CD4-positive, alpha-beta T cell treated with Interleukin-15 for 4 hours (primary cell): ENCODE measurements at places on chromosomes 7 and 10.

DNA sequence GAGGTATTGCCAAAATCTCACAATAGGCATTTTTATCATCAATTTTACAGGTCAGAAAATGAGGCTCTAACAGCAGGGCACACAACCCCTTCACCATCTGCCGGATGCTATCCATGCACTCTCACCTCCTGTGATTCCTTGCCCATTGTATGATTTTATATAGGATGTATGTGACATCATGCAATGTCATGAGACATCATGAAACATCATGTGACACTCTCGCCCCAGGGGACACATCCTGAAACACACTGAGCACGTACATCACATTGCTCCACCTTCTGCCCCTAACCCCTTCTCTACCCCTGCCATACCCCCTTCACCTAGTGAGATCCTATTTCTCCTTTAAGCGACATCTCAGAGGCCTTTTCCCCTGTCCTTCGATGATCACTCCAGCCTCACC is 189.4 kb downstream of the FRMD4A start:
- DNase-seq = no peak

- no peak for DNase-seq
These were observed 26.6 kb downstream of the VWC2 start for GRCh38 chr7:49800031-49800430.

- no peak for DNase-seq
These were observed 4.5 kb upstream of the DNMBP start for GRCh38 chr10:100014071-100014762.

- DNase-seq = no peak
These were observed 331.3 kb upstream of the COBL start for GRCh38 chr7:51647931-51648351.

- DNase-seq = no peak
These were observed 47.6 kb upstream of the JCAD start for GRCh38 chr10:30106987-30107386.

GRCh38 chr7:76338298-76339084 is 20.3 kb downstream of the YWHAG start:
- DNase-seq = no peak

DNA sequence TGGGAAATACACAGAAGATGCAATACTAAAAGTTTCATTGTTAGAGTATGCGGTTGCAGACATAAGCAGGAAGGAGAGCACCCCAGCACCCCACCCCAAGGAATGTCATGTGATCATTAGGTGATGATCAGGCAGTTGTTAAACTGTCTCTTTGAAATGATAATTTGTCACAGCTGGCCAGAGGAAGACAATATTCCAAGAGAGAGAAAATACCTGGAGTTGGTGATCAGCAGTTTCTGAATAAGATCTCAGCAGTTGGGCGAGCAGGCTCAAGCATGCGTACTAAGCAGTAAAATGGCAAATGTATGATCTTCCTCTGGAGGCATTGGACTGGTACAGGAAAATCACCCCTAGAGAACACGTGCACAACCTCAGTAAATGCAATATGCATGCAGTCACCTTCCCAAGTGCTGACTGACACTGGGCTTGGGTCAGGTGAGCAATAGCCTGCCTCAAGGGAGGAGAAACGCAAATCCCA is 250.1 kb upstream of the MBL2 start:
- DNase-seq = no peak

DNA sequence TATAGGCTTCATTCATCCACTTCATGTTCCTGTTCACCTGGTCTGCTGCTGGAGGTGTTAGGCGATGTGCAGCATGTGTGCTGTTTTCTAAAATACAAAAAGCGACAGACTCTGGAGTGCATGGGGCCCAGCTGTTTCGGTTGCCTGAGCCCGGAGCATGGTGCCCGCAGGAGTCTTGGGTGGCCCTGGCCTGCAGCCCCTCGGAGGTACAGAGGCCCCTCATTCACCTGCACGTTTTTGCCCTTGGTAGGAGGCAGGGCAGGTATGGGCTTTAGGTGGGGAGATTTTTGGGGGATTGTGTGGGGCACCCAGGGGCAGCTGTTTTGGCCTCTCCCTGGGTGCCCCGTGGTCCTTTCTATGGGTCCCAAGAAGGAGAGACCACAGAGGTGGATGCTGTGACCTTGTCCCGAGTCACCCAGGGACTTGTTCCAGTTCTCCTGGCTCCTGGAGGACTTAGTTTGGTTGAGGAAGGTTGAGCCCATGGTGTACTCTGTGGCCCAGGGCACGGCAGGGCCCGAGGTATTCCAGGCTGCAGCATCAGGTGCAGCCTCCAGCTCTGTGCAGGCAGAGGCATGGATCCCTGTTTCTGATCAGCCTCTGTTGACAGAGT is 130.7 kb downstream of the TRRAP start:
- no peak for DNase-seq

- DNase-seq = no peak
These were observed 14.8 kb upstream of the WNT16 start for GRCh38 chr7:121313793-121314676.

DNA sequence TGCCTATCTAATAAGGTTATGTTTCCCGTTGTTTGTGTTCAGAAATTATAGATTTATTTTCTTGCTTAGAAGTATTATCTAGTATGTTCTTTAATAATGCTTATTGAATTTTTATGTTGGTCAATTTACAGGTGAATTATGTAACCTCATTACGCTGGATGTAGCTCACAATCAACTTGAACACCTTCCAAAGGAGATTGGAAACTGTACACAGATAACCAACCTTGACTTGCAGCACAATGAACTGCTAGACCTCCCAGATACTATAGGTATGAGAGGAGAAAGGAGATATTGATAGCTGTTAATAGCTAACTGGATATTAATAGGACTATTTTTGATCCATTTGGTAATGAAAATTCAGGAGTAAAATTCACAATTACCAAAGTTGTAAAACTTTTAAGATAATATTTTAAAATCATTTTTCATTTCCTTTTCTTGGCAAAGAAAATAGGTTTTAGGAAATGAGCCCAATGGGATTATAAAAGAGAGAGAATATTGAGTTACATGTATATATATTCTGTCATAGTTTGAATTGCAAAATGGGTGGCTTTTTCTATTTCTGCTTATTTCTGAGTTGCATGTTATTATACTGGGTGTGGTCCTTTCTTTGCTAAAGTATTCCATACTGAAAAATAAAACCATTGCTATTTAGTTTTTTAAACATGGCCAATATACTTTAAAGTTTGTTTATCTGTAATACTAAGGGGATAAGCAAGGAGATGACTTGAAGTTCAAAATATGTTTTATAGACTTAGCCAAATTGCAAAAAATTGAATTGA is 66.3 kb downstream of the SHOC2 start:
- DNase-seq = no peak

GRCh38 chr7:20401861-20402746 is 71.4 kb downstream of the ITGB8 start:
- DNase-seq = no peak

- no peak for DNase-seq
These were observed 40.0 kb downstream of the SYPL1 start for GRCh38 chr7:106071999-106072714.

DNA sequence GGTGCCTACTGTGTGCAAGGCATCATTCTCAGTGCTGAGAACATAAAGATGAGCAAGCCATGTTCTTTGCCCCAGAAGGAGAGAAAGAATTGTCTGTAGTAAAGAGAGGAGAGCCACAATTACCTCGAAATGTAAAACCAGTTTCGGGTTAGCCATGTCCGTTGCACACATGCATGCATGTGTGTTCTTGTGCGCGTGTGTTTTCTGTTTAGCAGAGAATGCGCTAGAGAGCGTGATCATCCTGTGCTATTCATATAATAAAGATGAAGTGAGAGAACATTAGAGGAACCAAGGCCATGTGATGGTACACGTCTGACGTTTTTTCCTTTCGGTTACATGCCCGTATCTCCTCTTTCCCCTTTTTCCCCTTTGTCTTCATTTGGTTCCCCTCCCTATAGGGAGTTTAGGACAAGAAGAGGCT is 158.2 kb downstream of the CELF2 start:
- no peak for DNase-seq

GRCh38 chr10:87935290-87936141 is 72.1 kb downstream of the PTEN start:
- DNase-seq = no peak

GRCh38 chr10:89900554-89900953 is 199.2 kb downstream of the KIF20B start:
- DNase-seq = no peak

DNA sequence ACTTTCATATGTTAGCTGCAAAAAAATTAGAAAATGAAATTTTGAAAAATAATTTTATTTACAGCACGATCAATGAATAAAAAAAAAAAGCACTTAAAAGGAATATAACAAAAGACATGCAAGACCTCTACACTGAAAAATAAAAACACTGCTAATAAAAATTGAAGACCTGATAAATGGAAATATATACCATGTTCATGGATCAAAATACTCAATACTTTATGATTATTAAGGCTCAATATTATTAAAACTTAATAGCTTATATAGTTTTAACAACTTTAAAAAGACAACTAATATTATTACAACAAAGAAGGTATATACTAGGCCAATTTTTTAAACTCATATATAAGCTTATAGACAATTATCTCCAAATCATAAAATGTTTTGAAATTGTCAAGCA is 143.0 kb downstream of the GFRA1 start:
- no peak for DNase-seq

GRCh38 chr7:129100827-129101166 is 43.7 kb upstream of the TSPAN33 start:
- no peak for DNase-seq

GRCh38 chr7:129702761-129703338 is 91.3 kb downstream of the NRF1 start:
- no peak for DNase-seq

DNA sequence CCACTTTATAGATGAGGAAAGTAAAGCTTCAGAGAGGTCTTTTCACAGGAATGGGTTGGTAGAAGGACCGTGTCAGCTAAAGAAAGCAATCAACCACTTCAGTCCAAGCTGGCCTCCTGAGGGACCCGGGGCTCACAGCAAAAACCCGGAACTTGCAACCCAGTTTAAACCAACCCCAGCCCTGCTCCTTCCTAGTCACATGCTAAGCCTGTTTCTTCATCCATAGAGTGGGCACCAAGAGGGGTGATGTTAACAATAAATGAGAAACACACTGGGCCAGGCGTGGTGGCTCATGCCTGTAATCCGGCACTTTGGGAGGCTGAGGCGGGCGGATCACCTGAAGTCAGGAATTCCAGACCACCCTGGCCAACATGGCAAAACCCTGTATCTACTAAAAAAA is 12.1 kb upstream of the NPFFR1 start:
- no peak for DNase-seq

DNA sequence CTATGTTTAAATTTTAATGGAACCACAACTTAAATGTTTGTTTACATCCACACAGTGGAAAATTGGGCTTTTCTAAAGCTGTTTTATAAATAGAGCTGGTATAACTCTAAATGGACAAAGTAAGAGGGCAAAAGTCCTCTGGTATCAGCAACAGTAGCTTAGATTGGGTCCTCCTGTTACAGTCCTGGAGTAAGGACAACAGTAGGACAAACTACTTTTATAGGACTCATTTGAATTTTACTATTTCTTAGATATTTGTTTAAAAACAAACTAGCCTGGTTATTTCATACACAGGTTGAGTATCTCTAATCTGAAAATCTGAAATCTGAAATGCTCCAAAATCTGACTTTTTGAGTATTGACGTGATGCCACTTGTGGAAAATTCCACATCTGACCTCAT is 8.4 kb downstream of the VCL start:
- no peak for DNase-seq

- DNase-seq = peak; percentile 53
These were observed 128.5 kb downstream of the MAD1L1 start for GRCh38 chr7:2104107-2104710.

DNA sequence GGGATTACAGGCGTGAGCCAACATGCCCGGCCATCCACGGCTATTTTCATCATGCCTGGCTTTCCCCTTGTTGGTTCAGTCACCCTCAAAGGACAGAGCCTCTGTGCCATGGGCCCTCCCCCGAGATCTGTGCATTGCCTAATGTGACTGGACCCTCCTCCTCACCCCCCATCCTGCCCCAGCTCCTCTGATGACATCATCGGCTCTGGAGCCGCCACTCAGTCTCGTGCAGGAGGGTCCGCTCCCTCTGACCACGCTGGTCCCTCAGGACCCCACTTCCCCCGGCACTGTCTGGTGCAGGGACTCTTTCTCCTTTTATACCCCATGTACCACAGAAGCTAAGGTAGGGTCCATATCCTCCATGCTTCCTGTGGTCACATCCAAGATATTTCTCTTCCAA is 33.2 kb upstream of the BAIAP2L1 start:
- DNase-seq = no peak

- no peak for DNase-seq
These were observed 36.8 kb downstream of the AKR1C8 start for GRCh38 chr10:5147981-5148677.

DNA sequence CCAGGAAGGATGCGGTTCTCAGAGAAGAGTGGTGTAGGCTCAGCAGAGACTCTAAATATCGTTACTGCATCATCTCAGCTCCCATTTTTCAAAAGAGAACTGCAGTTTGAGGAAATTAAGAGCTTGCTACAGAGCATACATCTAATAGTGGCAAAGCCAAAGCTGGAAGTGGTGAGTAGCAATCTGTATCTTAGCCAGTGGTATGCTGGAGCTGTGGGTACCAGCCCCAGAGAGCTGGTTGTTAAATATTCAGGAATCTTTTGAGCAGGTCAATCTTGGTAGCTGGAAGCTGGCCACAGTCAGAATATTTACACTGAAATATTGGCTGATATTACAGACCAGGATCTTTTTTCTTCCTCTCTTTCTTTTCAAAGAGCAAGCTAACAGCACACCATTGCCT is 88.4 kb upstream of the STEAP1B start:
- no peak for DNase-seq

- no peak for DNase-seq
These were observed 16.6 kb downstream of the GNAI1 start for GRCh38 chr7:80151274-80151665.

DNA sequence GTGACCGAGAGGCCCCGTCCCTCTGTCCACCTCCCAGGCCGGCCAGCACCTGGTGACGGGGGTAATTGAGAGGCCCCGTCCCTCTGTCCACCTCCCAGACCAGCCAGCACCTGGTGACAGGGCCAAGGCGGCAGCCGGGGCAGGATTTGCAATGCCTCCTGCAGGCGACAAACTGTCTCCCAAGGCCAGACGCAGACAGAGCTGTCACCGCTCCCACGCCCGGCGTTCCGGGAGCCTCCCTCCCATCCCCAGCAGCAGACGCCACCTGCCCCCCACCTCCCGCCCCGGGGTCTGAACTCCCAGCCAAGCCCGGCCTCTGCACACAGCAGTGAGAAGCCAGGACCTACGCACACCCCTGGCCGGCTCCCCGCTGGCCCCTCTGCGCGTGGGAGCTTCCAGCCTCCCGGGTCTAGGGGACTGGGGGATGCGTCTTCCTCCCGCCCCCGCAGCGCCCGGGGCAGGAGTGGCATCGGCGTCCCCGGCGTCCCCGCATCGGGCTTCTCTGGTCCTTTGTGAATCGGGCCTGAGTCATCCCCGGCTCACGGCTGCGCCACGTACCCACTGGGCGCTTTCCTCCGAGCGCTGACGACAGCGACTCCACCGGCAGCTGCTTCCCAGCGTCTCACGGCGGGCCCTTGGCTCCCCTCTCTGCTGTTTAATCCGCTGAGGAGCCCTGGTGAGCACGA is 95.1 kb upstream of the DIP2C start:
- no peak for DNase-seq
